CD4-positive, alpha-beta T cell treated with Interleukin-15 for 4 hours (primary cell): ENCODE measurements at places on chromosomes 2 and 18.

DNA sequence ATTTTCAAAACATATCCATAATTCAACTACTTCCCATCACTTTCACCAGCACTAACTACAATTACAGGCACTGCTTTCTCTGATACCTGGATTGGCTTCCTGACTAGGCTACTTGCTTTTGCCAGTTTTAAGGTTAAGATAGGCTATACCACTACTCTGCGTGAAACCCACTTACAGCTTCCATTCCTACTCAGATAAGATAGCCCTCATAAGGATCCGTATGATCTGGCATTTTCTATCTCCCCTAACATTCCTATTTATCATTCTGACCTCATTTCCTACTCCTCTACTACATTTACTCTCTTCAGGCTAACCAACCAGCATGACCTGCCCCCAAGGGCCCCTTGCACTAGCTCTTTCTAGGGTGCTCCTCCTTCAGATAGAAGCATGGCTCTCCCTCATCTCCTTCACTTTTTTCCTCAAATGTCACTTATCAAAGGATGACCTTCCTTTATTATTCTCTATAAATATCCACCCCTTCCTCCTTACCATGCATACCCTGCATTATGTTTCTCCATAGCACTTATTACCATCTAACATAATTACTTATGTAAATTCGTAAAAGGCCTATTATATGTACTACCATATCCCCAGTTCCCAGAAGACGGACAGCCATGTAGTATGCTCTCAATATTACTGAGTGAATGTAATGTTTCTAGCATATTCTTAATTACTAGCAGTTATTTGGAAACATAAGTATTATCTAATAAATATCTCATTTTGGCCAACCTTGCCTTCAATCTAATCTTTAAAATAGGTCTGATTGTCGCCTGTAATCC, 4.4 kb downstream of the TIA1 start:
- no peak for DNase-seq

DNA sequence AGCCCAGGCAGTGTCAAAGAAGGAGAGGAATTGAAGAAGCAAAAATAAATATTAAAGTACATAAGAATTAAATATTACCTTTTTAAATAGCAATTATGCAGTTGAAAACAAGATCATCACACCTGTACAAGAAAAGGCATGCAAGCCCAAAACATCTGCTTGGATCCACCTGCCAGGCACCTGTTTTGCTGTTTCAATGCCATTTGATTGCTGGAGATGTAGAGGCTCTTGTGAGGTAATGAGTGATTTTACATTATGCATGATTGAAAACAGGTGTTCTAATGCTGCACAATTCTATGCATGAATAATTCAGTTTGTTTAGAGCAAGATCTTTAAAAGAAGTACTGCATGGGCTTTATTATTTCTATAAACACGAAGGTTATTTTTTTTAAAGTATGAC, 700.6 kb upstream of the ZEB2 start:
- no peak for DNase-seq

DNA sequence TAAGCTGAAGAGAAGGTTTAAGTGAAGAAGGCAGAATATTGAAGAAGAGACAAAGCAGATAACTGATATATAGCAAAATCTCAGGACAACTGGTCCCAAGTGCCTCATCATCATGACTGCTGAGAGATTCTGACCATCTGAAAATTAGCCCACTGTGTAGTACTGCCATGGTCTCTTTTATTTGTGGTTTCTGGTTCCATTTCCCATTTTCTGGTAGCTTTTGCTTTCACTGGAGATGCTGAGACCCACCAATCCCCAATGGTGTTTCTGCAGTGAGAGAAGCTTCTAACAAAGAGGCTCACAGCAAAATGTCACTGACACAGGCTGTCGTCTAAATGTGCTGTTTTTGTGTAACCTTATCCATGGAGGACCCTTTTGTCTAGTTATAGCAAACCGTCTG, 79.5 kb downstream of the TMEM163 start:
- DNase-seq, result no peak

GRCh38 chr2:241279413-241279812, 36.1 kb downstream of the HDLBP start:
- no peak for DNase-seq

DNA sequence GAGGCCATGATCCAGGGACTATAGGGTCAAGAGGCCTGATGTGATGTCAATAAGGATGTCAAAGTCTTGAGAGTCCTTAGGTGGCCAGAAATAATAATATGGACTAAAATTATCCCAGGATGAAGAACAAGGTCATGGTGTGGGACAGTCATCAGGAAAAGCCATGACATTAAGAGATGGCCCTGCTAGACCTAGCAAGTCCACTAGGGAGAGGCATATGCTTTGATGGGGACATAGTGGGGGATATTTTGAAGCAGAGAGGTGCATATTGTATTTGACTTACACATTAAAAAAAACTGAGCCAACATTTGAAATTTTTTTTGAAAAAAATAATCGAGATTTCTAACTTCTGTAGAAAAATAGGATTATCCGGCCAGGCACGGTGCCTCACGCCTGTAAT, 53.3 kb upstream of the CXCR4 start:
- DNase-seq, result no peak

- DNase-seq, result no peak
Observed at GRCh38 chr2:224077773-224078507, 38.9 kb upstream of the SERPINE2 start.

- DNase-seq, result no peak
Observed at GRCh38 chr2:157192445-157193423, 64.8 kb upstream of the GALNT5 start.

DNA sequence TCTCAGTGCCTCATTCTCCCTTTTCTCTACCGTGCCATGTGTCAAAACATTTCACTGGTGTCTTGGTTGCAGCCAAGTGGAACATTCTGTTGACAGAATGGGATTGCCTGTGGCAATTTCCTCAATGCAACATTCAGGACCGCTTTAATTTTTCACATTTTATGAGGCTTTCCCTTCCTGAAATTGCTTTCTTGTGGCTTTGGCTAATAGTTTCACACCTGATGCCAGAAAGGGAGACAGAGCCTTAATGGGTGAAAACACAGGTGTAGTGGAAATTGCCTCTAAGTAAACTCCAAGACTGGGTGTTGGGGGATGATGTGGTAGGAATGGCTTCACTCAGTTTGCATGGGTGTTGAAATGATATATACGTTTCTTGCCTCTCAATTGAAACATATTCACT, 278.3 kb downstream of the TSN start:
- DNase-seq, result no peak

DNA sequence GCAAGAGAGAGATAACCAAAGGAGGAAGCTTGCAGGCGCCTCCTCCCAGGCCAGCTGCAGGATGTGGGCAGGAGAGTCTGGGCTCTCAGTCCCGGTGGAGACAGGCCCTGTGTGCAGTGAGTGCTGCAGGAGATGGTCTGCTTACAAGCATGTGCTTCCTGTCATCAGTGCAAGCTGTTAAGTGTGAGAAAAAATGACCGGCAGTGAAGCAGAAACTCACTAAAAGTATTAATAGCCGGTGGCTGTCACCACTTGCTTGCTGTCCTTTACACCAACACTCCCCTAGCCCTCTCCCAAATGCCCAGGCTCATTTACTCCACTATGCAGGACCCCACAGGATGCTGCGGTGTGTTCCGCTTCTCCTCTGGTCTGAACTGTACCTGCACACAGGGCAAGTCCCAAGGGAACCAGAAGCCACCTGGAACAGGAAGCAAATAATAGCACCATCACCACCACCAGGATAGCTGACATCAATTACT, 435.6 kb upstream of the HS6ST1 start:
- DNase-seq, result no peak

- no peak for DNase-seq
Observed at GRCh38 chr2:234444242-234444730, 52.6 kb downstream of the ARL4C start.

- DNase-seq, result no peak
Observed at GRCh38 chr2:179454443-179455171, 190.0 kb upstream of the SESTD1 start.

GRCh38 chr2:233473386-233473791, 93.2 kb downstream of the USP40 start:
- DNase-seq, result no peak

DNA sequence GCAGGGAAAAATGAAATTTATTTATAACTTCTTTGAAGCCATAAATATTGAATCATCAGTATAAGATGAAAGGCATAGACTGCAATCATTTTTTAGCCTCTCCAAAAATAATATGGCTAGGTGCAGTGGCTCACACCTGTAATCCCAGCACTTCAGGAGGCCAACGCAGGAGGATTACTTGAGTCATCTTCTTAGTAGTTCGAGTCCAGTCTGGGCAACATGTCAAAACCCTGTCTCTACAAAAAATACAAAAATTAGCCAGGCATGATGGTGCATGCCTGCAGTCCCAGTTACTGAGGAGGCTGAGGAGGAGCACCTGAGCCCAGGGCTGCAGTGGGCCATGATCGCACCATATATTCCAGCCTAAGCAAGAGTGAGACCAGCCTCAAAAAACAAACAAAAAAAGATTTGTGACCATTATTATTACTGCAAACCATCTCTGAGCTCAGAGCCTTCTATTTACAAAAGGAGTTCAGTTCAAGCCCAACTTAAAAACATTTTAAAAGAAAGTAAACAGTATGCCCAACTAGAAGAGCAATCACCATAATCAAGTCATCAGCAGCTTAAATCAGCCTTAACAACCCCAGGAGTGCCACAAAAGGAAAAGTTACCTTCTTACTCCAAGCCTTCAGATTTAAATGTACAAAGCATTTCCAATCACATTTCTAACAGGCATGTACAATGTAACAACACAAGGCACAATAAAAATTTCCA, 37.5 kb downstream of the KCNG3 start:
- no peak for DNase-seq

DNA sequence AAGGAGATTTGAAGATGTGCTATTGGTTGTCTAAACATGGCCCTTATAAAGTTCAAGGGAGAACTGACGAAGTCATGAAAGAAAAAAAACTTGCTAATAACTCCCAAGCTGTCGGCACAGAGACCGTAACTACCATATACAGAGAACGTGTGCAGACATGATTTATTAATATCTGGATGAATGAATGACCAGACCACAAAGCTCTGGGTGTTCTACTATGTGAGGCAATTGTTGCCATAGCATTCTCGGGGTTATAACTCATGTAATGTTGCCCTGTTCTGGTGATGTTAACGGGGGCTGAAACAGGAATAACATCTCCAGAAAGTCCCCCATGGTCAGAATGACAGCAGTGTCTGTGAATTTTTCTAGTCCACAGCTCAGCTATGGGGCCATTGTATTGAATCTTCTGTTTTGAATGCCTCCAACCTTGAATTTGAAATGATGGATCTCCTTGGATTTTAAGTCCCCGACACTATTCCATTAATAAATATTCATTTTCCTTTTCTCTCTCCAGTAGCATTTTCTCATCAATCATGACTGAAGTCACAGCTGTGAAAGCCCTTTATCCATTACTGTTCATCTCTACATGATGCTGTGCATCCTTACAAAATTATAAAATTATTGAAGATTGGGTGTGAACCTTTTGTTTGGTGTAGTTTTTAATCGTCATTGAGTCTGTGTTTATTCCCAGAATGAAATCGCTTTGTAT, 483.4 kb upstream of the KLHL29 start:
- no peak for DNase-seq

DNA sequence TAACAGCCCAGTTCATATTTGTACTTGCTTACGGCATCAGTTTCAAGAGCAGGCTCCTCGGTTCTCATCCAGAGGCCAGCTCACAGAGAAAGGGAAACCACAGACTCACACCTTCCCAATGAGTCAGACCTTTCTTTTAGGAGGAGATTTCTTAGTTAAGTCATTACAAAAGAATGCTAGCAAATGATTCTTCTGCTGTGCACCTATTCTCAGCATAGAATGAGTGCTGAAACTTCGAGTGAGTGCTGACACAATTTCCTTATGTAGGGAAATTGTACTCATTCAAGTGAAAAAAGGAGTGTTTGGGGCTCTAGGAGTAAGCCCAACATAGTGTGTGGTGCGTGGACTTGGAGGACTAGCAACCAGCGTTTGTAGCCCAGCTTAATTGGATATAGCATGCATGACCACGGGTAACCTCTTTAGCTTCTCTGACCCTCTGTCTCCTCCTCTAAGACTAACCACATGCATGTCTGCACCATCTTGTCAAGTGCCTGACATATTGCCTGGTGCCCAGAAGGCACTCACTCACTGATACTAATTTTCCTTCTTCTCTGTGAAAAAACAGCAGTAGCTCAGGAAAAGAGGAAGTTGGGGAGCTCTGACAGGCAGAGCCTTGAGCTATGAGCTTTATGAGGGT, 87.0 kb downstream of the ALPK2 start:
- DNase-seq, result peak; percentile 71

GRCh38 chr2:43302961-43303494, 76.6 kb upstream of the ZFP36L2 start:
- DNase-seq, result no peak

DNA sequence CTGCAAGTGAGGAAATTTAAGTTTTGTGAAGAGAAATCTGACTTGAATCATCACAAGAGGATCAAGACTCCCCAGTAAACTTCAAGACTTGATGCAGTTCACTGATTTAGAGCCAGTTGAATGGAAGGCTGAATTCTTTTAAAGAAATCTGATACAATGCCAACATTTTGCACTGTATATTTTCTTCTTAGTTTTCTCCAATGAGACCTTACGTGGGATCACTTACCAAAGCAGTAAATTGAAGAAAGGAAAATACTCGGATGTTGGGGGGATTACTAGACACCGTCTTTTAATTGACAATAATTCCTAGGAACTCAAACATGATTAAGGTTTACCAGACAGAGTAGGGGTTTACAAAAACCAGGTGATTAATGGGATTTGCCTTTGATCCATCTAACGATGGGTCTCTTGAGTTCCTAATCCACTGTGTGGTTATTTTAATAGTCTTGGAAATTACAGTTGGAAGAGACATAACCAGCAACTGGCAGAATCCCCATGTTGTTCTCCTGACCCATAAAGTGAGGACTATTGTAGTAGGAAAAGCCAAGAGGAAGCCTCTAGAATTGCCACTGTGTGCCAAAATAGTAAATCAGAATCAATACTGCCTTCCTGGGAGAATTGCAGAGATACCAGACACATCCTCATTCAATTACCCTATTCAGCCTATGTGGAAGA, 354.5 kb downstream of the PID1 start:
- DNase-seq, result no peak

GRCh38 chr18:63905361-63905760, 2.4 kb upstream of the SERPINB10 start:
- no peak for DNase-seq

DNA sequence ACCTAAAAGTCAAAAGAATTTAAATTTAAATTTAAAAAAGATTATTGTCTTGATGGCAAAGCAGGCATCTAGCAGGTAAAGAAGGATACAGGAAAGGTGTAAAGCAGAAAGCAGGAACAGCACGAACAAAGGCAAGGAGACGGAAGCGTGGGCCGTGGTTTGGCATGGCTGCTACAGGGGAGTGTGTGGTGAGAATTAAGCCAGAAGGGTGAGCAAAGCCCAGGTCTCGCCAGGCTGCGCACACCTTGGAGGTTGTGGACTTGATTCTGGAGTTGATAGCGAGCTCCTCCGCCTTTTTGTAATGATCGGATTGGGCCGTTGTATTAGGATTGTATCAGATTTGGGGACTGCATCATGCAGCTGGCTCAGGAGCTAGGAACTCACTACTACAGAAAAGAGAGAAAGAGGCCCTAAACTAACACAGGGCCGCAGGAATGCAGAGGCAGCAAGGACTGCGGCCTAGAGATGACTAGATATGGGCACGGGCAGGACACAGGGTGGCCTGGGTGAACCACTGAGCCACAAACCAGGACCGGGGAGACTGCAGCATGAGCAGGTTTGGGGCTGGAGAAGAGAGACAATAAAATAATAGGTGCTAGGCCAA, 71.4 kb upstream of the TMEM247 start:
- no peak for DNase-seq
